ENCODE measurements at places on chromosomes 3 and 15. TPM values are rescaled to one million over a fixed set of nuclear protein-coding genes. Genes with fewer than 3 reads are reported as not detected.

DNA sequence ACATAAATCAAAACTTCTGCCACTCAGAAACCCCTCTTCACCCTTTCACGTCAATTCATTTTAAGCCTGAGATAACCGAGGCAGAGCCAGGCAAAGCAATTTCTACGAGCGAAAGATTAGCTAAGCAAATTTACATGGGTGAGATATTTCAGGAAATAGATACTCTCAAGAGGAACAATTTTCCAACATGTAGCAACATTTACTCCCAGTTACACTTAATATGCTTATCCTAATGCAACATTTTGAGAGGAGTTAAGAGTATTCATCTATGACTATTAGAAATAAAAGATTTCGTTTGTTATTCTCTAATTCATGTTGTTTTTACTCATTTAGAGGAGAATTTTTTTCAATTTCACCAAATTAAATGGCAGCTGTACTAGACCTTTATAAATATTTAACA lies 837 bp downstream of the TMC3 start:
- H3K36me3 ChIP-seq, result peaks cover 1% of the 10 kb centered on the region
- H3K27me3 ChIP-seq, result peaks cover 6% of the 10 kb centered on the region
- no peak overlapping the region for H3K4me3 ChIP-seq

DNA sequence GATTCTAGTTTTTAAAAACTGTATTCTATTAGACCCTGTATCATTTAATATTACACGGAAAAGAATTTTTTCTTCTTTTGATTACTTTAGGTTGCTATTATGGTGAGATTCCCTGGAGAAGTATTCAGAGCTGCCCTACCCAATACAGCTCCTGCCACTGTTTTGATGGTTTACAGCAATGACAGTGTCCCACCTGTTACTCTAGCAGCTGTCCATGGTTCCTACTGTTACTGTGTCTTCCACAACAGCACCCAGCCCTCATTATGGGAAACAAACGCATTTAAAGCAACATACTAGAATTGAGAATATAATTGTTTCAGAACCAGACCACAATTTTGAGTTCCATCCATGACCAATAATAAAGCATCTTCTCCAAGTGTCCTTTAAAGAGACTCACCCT lies 450.7 kb downstream of the SHQ1 start:
- no peak for DNase-seq
- no peak overlapping the region for H3K27ac ChIP-seq
- peaks cover 46% of the 10 kb centered on the region for H3K4me1 ChIP-seq

DNA sequence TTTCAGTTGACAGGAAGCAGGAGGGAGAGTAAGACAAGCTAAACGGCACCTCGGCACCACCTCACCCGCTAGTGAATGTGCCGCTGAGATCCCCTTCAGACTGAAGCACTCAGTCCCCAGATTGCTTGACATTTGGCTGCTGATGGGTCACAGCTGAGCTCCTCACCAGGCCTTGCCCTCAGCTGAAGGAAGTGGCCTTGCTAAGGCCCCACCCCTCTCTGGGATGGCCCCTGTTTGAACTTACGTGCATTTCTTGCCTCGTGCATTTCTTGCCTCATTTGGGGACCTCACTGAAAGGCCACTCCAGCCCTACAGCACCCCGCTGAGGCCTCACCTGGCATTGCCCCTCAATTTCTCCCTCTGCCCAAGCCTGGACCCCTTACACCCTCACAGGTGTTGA lies 39.8 kb downstream of the EOGT start:
- H3K4me1 ChIP-seq, result no peaks in the 10 kb centered on the region
- H3K27me3 ChIP-seq, result peaks cover 23% of the 10 kb centered on the region
- no peak for DNase-seq
- H3K36me3 ChIP-seq, result peaks cover 15% of the 10 kb centered on the region
- H3K4me3 ChIP-seq, result no peak overlapping the region

GRCh38 chr3:123110282-123110975 lies 43.6 kb downstream of the PDIA5 start:
- no peaks in the 10 kb centered on the region for H3K27me3 ChIP-seq
- H3K4me3 ChIP-seq, result no peak overlapping the region
- H3K4me1 ChIP-seq, result no peaks in the 10 kb centered on the region
- H3K27ac ChIP-seq, result no peak overlapping the region

DNA sequence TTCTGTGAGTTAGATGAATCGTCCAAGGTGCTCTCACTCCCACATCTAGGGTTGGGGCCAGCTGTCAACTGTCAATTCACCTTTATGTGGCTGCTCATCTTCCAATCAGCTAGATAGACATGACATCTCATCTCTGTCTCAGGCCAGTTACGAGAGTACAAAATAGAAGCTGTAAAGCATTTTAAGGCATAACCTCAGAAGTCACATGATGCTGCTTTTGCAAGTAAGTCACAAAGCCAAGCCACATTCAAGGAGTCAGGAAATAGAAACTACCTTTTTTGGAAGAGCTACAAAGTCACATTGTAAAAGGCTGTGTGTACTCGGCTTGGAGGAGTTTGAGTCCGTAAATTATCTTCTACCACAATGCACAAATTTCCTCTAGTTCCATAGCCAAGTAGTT lies 5.1 kb upstream of the CCR1 start:
- H3K4me1 ChIP-seq, result no peaks in the 10 kb centered on the region
- no peak for DNase-seq
- H3K36me3 ChIP-seq, result no peaks in the 10 kb centered on the region
- H3K27me3 ChIP-seq, result peaks cover 20% of the 10 kb centered on the region

GRCh38 chr3:181432992-181433391 lies 278.7 kb upstream of the SOX2 start:
- no peaks in the 10 kb centered on the region for H3K4me1 ChIP-seq
- no peaks in the 10 kb centered on the region for H3K36me3 ChIP-seq
- no peak overlapping the region for H3K27ac ChIP-seq
- no peak for DNase-seq
- peaks cover 3% of the 10 kb centered on the region for H3K27me3 ChIP-seq

DNA sequence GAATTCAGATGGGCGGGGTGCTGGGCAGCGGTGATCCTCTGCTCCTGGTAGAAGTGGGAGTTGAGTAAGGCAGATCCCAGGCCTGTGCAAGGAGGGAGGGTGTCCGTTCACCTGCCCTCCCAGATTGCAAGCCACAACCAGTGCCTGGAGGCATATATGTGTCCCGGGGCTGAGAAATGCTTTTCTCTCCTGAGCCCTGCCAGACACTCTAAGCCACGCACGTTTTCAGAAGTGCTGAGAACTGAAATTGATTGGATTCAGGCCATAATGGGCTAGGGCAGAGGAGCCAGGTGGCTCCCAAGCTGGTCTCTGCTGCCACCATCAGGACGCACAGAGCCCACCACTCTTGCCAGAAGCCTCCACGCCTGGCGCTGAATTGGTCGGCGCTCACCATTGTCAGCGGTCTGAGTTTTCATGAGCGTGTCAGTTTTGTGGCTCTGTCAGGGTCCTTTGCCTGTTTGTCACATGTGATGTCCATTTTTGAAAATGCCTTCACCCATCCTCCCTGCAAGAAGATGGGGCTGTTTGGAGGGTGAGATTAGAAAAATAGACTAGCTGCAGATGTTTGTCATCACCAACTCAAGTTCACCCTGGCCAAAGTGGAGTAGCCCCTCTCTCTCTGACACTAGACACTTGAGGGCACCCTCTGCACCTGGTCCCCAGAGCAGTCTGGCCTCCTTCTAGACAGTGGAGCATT lies 15.4 kb upstream of the BFSP2 start:
- H3K27ac ChIP-seq, result no peak overlapping the region
- no peaks in the 10 kb centered on the region for H3K36me3 ChIP-seq

- no peak overlapping the region for H3K27ac ChIP-seq
- H3K36me3 ChIP-seq, result peaks cover 2% of the 10 kb centered on the region
- H3K4me1 ChIP-seq, result peaks cover 25% of the 10 kb centered on the region
These were observed 26.3 kb upstream of the ADAMTS7 start for GRCh38 chr15:78837543-78837942.

- no peaks in the 10 kb centered on the region for H3K27me3 ChIP-seq
- peaks cover 43% of the 10 kb centered on the region for H3K4me1 ChIP-seq
- DNase-seq, result no peak
These were observed 857 bp downstream of the AEN start for GRCh38 chr15:88621789-88622604.

GRCh38 chr3:127929818-127930413 lies 14.9 kb downstream of the KBTBD12 start:
- H3K27ac ChIP-seq, result no peak overlapping the region
- H3K4me1 ChIP-seq, result no peaks in the 10 kb centered on the region
- H3K4me3 ChIP-seq, result no peak overlapping the region
- no peaks in the 10 kb centered on the region for H3K36me3 ChIP-seq

DNA sequence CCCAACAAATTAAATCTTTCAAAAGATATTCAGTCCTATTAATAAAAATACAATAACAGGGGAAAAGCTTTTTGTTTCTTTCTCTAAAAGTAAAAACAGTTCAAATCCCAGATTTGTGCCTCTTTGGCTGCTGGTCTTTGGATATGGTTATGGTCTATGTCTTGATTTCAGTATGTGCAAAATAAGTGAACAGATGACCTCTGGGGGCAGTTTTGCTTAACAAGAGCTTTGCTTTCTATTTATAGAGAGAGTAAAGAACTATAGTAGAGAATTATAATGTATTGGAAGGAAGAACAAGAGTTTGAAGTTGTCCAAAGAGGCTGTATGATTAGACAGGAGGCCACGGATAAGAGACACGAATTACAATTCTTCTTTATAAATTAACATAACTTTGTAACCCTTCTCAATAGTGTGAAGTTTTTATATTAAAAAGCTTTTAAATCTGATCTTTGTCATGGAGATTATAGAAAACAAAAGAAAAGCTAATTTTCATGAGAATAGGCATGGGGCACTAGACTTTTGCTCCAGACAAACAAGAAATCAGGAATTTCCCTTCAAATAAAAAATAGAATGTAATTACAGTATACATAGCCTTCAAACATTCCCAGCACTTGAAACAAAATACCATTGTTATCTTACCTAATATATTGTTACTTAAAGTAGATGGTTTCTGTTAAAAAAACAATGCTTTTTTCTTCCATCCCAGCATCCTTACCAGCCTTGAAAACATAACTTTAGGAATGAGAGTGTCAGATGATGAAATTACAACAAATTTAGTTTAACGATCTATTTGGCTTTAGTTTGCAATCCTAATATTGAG lies 432.7 kb upstream of the ARHGEF26 start:
- H3K36me3 ChIP-seq, result no peaks in the 10 kb centered on the region
- no peaks in the 10 kb centered on the region for H3K4me1 ChIP-seq
- H3K27ac ChIP-seq, result no peak overlapping the region

GRCh38 chr15:98350276-98350675 lies 298.1 kb upstream of the IGF1R start:
- H3K27ac ChIP-seq, result no peak overlapping the region
- no peak for DNase-seq
- H3K36me3 ChIP-seq, result no peaks in the 10 kb centered on the region
- no peaks in the 10 kb centered on the region for H3K4me1 ChIP-seq

DNA sequence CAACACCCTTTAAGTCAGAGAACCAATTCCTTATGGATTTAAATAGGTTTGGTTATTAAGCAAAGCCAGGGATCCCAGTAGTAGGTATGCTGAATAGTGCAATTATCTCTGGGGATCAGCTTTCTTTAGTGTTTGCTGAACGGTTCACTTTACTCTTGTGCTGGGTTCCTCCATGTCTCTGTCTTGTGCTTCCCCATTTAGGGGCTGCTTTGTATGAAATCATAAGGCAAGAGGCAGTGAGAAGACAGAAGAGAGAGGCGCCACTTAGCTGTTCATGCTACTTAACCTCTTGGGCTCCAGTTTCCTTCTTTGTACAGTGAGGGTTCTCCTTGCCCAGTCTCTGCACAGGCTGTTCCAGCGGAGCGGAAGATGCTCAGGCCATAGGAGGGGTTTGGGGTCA lies 3.5 kb downstream of the ST6GAL1 start:
- no peak overlapping the region for H3K4me3 ChIP-seq
- no peak overlapping the region for H3K27ac ChIP-seq
- H3K27me3 ChIP-seq, result no peaks in the 10 kb centered on the region
- no peak for DNase-seq

Gene OR5K2
- not detected for total RNA-seq

Gene ALDH1A3
- not detected for total RNA-seq

Gene GRM2
- 0.10 TPM for total RNA-seq

Gene SLC25A36
- 58.6 TPM for total RNA-seq

All from chondrocyte (in vitro differentiated cells).